NCI-H2171 (cell line): ENCODE measurements at places on chromosomes 12 and 14.

- DNase-seq: no peak
These were observed 52.5 kb downstream of the KIAA0586 start for GRCh38 chr14:58479975-58480374.

- DNase-seq: no peak
These were observed 16.8 kb downstream of the C14orf132 start for GRCh38 chr14:96055753-96056508.

GRCh38 chr14:86481104-86481503 is 951.2 kb downstream of the FLRT2 start:
- DNase-seq: no peak

DNA sequence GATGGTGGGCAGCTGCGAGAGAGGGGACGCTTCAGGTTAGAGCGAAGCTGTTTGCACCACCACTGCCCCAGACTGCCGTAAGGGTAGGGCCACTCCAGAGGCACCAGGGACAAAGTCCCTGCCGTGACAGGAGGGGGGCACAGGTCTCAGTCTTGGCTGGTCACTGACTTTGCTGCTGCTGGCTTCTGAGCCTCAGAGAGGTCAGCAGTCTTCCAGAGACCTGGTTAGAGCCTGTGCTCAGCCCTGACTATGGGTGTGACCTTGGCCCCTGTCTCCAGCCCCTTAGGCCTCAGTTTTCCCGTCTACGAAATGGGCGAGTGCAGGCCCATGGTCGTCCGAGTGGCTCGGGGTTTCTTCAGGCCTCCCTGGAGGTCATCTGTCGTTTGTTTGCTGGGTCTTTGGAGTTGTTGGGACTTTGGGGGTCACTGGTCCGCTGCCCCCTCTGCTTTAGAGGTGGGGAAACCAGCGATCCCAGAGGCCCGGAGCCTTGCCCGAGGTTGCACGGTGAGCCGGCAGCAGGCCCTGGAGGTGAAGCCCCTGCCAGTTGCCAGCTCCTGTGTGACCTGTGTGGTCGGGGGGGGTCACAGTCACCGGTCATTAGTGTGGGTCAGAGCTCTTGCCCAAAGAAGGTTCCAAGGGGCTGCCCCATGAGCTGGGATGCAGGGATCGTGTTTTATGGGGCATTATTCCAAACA is 15.3 kb downstream of the MEG3 start:
- no peak for DNase-seq

DNA sequence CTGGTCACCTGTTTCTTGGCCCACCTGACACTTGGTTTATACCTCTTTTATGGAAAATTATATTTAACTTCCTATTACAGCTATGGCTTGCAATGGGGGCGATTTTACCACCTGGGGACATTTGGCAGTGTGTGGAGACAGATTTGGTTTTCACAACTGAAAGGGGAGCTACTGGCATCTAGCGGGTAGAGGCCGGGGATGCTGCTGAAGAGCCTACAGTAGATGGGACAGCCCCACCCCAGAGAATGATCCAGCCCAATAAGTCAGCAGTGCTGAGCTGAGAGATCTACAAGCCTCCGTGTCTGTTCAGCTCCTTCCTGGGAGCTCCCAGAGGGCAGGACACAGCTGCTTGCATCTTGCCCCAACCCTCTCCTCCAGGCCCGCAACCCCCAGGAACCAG is 302.8 kb downstream of the CACNA1C start:
- no peak for DNase-seq

GRCh38 chr12:13251521-13251920 is 55.0 kb downstream of the EMP1 start:
- no peak for DNase-seq

- DNase-seq: no peak
These were observed 41.0 kb downstream of the DMAC2L start for GRCh38 chr14:50353126-50353525.

DNA sequence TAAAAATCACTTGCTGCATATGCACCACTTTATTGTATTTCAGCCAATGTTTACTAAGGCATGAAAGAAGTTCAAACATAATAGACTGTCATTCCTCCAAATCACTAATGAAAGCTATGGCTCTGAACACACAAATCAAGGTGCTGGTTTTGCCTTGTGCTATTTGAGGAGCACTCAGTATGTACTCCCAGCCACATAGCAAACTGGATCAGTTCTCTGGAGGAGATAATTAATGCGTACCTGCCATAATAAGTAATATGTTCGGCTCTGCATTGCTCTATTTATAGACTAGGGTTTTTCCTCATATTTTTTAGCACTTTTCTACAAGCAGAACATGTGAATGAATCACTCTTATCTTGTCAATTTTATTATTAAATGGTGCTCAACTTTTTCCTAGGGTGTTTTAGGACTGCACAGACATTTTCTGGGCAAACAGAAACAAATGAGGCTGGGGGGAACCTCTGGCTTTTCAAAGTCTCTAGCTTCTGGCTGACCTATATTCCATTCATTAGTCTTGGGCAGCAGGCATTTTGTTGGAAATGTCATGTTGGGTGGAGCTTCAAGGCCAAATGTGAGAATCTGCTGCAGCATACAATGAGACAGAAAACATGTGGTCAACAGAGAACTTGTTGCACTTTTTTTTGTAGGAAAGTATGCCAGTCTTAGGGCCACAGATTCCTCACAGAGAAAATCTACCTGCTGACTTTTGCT is 88.4 kb downstream of the GRIP1 start:
- no peak for DNase-seq

DNA sequence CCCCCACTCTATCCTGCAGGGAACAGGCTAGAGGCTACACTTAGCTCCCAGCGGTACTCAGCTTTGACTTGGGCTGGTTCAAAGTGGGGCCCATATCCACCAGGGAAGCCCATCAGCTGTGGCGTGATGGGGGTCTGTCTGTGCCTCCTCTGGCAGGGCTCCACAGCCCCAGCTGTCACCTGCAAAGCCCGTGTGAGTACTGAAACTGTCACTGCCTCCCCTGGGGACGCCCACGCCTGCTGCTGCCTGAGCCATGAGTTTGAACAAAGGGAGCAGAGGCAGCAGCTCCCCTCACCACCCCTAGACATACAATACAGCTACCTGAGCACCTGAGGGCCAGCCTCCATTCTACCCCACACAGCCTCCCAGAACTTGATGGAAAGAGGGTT is 5.0 kb downstream of the REM2 start:
- peak; percentile 99 for DNase-seq

DNA sequence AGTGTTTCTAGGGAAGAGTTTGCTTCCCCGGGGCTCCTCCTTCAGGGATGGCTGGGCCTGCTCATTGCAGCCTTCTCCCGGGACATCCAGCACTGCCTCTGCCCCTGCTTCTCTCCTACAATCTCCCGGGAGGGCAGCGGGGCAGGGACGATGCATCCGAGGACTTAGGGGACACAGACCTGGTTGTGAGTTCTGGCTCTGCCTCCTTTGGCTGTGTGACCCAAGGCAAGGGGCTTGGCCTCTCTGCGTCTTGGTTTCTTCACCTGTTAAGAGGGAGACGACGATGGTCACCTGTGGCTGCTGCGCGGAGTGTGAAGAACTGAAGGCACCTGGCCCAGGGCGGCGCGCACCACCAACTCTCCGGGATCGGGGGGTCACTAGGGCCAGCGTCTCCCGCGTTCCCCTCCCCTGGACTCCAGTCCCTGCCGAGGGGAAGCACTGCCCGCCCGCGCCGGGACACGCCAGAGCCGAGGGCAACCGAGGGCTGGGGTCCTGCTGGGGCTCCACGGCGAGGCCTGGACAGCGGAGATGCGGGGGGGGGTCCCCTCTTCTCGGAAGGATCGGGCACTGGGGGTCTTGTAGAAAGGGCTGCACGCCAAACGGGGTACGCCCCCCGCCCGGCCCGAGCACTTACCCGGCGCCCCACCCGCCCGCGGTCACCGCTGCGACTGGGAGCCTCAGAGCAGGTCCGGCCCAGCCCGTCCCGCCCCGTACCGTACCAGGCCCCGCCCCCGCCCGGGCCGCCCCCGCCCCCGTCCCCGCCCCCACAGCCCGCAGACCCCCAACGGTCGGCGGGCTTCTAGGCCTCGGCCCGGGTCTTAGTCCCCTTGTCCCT is at the start of gene HVCN1:
TSS of gene HVCN1 (minus strand) at position 670 of the 835 bp plus-strand sequence. CDS start 5,870 bp downstream, outside the sequence.
- no peak for DNase-seq

DNA sequence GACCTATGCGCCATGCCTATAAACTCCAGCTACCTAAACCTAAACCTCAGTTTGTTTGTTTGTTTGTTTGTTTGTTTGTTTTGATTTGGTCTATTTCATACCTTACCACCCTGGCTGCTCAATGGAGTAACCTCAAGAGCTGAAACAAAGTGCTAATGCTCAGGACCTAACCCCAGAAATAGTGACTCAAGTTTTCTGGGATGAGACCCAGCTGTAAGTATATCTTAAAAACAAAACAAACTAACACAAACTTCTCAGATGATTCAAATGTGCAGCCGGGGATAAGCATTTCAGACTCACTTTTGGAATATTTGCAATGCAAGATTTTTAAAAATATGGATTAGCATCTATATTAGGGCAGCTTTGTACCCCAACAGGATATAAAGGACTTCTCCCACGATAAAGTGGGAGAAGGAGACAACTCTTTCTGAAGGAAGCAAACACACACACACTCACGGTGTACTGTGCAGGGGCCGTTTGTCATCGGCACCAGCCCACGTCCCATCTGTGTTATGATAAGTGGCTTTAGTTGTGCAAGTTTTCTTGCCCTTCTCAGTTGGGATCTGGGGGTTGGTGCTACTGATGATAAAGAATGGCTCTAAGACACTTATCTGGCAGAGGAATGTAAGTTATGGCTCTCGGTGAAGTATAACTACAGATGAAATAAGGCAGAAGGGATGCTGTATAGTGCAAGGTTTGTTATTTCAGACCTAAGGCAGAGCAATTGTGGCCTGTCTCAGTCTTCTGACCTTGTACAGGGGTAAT is 516.7 kb upstream of the TMEM132C start:
- no peak for DNase-seq

- DNase-seq: no peak
These were observed 8.7 kb upstream of the WDR89 start for GRCh38 chr14:63650256-63650952.

DNA sequence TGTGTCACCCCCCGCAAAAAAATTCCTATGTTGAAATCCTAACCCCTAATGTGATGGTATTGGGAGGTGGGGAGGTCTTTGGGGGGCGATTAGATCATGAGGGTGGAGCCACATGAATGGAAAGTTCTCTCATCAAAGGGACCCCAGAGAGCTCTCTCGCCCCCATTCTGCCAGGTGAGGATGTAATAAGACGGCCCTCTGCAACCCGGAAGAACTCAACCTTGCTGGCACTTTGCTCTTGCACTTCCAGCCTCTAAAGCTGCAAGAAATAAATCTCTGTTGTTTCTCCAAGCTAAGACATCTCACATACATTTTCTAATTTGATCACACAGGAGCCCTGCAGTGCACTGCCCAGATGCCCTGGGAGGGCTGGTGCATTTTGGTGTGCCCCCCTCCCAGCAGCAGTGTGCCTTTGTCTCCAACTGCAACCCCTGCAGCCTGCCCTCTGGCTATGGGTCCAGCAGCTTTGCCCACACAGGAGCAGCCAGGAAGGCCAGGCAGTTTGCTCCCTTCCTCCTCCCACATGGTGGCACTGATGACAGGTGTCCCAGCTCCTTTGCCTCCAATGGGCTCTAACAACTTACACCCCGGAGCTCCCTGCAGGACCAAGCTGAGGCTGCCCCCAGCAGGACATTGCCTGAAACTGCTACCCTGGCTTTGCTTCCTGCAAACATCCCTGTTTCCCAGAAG is 59.3 kb downstream of the C14orf132 start:
- DNase-seq: peak; percentile 74

GRCh38 chr12:118345355-118345754 is 27.4 kb downstream of the TAOK3 start:
- DNase-seq: no peak

DNA sequence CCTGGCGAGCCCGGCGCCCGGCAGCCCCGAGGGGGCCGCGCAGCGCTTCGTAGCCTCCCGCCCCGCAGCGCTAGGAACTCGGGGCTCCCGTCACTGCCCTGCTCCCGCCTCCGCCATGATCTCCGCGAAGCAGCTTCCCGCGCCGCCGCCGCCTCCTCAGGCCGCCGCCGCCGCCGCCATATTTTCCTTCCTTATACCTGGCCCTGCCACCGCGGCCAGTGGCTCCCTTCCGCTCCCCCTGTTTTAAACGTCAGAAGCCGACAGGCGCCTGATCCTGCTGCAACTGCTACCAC is 286 bp downstream of the PPP4R3A start:
- peak; percentile 62 for DNase-seq

GRCh38 chr14:95831468-95831867 is 45.2 kb upstream of the TUNAR start:
- DNase-seq: no peak

- DNase-seq: no peak
These were observed 47.7 kb downstream of the MVK start for GRCh38 chr12:109621211-109621694.

DNA sequence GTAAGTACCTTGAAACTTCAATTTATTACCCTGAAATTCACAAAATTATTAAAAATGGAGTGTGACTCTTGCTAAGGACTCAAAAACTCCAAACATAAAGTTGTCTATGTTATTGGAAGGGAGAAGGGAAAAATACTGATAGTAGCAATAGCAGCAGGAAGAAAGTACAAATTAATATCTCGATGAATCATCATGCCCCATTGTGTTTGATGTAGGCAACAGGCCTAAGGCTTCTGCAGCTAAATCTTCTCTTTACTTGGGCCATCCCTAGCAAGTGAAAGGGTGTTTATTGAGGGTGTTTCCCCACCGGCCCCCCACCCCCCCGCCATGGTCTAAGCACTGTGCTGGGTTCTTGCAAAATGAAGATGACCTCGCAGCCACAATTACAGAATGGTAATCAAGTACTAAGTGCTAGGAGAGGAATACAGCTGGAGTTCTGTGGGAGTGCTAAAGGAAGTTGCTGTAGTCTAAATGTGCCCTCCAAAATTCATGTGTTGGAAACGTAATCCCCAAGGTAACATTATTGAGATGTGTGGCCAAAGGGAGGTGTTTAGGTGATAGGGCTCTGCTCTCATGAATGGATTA is 76.5 kb downstream of the SNAPC1 start:
- no peak for DNase-seq

DNA sequence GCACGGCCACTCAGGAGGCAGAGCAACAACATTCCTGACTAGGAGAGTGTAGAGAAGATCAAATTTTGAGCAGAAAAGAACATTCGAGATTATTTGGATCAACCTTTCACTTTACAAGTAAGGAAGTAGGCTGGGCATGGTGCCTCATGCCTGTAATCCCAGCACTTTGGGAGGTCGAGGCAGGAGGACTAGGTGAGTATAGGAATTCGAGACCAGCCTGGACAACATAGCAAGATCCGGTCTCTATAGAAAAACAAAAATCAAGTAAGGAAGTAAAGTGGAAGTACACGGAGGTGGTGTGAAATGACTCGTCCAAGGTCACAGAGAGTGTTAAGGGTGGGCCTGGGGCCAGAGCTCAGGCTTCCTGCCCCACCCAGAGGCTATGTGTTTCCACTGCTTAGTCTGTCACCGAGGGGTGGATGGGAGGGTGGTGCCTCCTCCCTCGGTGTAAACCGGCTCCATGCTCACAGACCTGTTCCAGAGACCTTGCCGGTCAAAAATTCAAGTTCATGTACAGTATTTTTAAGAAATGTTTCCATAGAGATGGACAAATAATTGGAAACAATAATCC is 51.9 kb downstream of the MAP1LC3B2 start:
- DNase-seq: no peak
